ENCODE measurements at places on chromosomes 3 and 15.

- DNase-seq = no peak
Observed at GRCh38 chr3:115301364-115301860, 154.3 kb upstream of the ZBTB20 start.

DNA sequence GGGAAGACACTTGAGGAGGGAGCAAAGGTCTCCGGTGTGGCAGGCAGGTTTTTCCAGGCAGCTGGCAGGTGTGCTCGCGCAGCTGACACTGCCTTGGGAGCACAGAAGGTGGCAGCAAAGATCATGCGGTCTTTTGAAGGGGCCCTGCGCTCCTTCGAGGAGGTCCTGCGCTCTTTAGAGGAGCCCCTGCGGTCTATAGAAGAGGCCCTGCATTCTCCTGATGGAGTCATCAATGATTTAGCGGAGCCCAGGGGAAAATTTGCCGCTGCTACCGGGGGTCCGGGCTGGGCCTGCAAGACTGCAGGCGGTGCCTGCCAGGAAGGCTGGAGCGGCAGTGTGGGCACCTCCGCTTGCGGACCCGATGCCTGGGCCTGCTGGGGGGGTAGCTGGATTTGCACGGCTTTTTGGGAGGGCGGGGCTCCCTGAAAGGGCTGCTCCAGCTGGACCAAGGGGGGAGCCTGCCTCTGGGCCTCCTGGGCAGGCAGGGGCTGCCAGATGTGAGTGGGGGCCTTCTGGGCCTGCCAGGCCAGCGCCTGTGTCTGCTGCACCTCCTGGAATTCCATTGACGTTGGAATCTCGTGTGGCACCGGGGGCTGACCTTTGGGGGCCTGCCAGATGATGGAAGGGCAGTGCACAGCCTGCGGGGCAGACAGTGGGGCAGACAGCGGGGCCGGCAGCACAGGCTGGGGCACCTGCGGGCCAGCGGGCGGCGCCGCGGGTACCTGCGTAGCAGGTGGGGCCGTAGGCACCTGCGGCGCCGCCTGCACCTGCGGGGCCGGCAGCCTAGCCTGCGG lies 2.1 kb downstream of the MAGEL2 start:
- no peak for DNase-seq

- no peak for DNase-seq
Observed at GRCh38 chr3:10582733-10583132, 77.3 kb upstream of the ATP2B2 start.

- DNase-seq = peak; percentile 21
Observed at GRCh38 chr3:185586686-185587039, 568 bp downstream of the SENP2 start.

GRCh38 chr3:175590745-175591144 lies 731.6 kb downstream of the NAALADL2 start:
- DNase-seq = no peak

DNA sequence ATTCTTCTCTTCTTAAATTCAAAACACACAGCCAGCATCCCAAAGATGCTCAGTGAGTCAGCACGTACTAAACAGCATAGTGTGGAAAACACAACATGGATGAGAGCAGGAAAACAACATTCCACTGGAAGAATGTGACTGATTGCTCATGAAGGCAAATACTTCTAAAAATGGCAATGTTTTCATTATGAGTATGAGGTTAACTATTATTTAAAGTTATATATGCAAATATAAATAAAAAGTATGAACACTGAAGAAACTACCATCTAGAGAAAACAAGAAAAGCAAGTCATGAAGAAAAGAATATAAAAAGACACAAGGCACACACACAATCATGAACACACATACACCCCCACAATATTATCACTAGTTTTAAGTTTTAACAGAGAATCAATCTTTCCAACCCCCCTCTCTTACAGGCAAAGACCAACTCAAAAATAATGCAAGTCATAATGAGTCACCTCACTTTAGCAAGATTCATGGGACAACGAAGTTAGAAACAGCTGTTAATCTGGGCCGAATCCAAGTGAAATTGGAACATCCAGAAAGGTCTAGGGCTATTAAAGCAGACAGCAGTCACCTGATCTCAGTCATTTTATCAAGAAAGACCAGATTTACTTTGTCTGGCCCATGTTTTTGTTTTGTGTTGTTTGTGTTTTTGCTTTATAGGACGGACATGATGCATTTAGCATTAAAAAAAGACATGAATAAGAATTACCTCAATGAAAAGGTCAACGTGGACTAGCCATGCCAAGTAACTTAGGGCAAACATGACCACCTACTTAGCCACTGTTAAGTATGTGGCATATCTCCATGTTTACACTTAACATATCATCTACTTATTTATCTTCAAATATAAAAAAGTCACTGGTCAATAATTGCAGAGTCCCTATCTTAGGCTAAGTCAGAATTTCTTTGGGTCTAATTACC lies 18.1 kb downstream of the GBE1 start:
- no peak for DNase-seq

- DNase-seq = no peak
Observed at GRCh38 chr3:168803536-168803935, 707.8 kb upstream of the GOLIM4 start.

- DNase-seq = no peak
Observed at GRCh38 chr3:82643948-82644347, 882.5 kb upstream of the GBE1 start.

- peak; percentile 30 for DNase-seq
Observed at GRCh38 chr3:32374788-32375595, 16.7 kb upstream of the CMTM7 start.

DNA sequence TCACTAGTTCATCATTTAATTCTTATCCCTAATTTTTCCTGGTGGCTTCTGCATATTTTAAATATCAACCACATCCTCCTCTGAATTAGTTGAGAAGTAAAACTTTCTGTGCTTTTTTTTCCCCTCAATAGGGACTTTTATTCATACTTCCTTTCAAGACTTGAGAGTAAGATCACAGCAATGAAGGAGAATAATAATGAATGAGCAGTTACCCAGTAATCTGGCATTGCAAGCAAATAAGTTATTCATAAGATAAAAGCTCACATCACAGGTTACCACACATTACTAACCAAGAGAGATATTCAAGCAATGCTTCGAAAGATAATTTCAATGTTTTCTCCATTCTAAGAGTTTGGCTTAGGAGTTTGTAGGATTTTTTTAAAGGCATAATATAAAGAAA lies 50.3 kb downstream of the BTLA start:
- DNase-seq = no peak

DNA sequence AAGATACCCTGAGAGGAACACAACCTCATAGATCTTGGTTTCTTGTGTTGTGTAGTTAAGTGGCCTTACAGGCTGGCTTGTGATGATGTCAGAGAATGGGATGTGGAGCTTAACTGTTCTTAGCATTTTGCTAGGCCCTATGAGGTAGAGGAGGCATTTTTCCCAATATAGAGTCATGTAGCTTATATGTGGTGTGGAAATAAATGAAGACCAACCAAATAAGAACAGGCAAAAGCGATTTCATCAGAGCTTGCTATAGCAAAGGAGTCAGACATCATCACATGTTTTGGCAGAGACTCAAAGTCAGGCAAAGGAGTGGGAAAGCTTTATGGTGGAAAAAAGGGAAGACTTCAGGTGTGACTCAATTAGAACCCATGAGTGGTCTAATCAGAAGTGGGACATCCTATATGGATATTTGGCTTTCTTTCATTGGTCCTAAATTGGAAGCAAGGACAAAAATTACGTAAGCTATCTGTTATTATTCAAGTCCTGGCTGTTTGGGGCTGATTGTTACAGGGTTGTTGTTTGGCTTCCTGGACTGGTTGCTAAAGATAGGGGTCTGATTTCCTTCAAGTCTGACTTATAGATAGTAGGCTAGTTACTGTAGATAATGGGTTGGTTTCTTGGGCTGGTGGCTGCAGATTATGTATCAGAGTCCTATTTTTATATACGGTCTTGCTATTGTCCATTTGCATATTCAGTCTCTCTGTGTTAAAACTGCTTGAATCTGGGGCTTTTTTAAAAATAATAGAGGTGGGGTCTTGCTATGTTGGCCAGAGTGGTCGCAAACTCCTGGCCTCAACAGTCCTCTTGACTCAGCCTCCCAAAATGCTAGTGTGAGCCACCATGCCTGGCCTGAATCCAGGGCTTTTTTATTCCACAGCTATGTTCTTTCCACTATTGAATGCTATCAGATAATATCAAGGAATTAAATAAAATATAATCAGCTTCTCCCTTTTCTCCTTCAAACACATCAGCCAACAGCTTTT lies 30.3 kb upstream of the SETD2 start:
- DNase-seq = no peak

- no peak for DNase-seq
Observed at GRCh38 chr3:184399410-184399809, 19.6 kb downstream of the CHRD start.

- DNase-seq = no peak
Observed at GRCh38 chr3:32241100-32241499, 2.6 kb downstream of the CMTM8 start.

- DNase-seq = no peak
Observed at GRCh38 chr3:139388821-139389551, 461 bp downstream of the COPB2 start.

GRCh38 chr3:172746475-172746874 lies 4.1 kb upstream of the ECT2 start:
- no peak for DNase-seq

DNA sequence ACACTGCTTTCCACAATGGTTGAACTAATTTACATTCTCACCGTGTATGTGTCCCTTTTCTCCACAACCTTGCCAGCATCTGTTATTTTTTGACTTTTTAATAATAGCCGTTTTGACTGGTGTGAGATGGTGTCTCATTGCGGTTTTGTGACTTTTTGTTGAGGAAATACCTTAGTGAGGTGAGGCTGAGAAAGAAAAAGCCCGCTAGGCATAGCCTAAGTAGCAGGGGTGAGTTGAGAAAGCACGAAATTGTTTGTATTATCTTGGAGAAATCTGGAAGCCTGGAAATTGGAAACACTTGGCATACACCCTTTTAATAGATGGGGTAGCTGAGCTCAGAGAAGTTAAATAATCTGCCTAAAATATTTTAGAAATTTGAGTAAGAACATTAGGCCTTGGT lies 61.5 kb upstream of the CFAP161 start:
- no peak for DNase-seq

GRCh38 chr15:44282101-44282500 lies 6.4 kb upstream of the GOLM2 start:
- DNase-seq = no peak

DNA sequence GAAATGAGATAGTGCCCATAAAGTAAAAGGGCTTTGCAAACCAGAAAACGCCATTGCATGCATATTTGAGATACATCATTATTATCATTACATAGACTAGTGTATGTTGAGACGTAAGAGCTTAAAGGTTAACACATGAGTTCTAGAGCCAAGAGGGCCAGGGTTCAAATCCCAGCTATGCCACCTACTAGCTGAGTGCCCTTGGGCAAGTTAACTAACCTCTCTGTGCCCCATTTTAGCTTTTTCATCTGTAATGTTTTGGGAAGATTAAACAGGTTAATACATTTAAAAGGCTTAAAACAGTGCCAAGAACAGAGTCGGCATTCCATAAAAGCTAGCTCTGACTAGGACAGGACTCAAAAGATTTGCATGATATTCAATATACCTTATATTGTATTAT lies 22.8 kb downstream of the IQSEC1 start:
- DNase-seq = no peak

GRCh38 chr3:177337541-177338331 lies 140.5 kb upstream of the TBL1XR1 start:
- DNase-seq = no peak

DNA sequence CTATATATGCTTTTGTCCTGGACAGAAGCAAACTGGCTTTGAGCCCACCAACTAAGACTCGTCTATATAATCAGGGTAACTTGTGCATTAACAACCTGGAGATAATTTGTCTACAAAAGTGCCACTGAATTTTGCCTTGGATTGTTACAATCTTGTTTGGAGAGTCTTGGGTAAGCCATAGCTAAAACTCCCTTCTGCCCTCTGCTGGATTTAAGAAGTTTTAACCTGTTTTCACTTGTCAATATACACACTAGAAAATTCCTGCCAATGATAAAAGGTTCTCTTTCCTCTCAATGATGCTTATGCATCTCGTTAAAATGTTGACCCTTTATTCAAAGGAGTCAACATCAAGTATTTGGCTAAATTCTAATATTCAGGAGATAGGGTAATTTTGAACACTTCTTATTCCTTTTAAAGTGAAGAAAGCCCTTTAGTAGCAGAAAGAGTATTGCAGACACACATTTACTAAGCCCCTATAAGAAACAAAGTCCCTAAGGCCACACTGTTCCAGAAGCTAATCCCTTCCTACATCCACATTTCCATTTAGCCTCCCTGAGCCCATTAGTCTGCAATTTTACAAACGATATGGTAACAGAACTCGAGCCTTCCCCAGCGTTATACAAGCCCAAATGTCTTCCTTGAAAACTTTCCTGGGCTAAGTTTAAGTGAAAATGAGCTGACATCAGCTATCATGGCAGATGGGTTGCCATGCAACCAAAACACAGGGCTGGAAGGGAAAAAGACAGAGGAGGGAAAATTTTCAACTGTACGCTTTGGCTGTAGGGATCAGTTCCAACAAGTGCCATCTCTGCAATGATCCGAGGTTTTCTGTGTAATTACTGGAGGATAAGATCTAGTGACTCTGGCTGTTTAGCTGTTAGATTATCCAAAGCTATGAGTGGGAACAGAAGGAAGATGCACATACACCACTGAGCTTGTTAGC lies 75.9 kb upstream of the FGF12 start:
- DNase-seq = peak; percentile 27

GRCh38 chr15:76935620-76936019 lies 4.1 kb downstream of the RCN2 start:
- DNase-seq = no peak

DNA sequence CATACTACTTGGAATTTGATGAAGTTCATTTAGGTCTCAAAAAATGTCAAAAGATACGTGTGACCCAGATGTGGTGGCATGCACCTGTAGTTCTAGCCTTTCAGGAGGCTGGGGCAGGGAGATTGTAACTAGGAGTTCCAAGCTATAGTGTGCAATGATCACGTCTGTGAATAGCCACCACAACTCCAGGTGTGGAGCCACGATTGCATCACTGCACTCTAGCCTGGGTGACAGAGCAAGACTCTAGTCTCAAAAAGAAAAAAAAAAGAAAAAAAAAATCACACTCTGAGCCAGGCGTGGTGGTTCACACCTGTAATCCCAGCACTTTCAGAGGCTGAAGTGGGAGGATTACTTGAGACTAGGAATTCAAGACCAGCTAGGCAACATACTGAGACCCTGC lies 14.2 kb downstream of the MAP4 start:
- no peak for DNase-seq

DNA sequence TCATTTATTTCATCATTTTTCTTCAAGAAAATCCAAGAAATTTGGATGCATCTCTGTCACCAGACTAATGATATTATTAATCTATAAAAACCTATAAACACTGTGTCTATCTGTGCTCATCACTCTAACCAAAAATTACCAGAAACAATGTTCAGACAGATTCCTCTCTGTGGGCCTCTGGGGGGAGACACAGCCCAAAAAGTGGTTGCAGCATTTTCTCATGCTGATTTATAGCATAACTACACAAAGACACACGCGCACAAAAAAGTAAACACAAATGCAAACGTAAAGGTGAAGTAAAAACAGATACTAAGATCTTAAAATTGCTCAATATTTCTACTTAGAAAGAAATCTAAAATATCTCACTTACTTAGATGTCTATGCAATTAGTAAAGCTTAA lies 976.0 kb downstream of the GBE1 start:
- no peak for DNase-seq

GRCh38 chr15:48800811-48801455 lies 9.9 kb downstream of the CEP152 start:
- DNase-seq = no peak

- DNase-seq = no peak
Observed at GRCh38 chr3:121661376-121661775, 673 bp upstream of the HCLS1 start.
